Muscle of back (tissue), 13 donors: ENCODE measurements at places on chromosomes 6 and 20.
A peak's percentile ranks its signal among the peaks of the same experiment; 100 is the strongest.

DNA sequence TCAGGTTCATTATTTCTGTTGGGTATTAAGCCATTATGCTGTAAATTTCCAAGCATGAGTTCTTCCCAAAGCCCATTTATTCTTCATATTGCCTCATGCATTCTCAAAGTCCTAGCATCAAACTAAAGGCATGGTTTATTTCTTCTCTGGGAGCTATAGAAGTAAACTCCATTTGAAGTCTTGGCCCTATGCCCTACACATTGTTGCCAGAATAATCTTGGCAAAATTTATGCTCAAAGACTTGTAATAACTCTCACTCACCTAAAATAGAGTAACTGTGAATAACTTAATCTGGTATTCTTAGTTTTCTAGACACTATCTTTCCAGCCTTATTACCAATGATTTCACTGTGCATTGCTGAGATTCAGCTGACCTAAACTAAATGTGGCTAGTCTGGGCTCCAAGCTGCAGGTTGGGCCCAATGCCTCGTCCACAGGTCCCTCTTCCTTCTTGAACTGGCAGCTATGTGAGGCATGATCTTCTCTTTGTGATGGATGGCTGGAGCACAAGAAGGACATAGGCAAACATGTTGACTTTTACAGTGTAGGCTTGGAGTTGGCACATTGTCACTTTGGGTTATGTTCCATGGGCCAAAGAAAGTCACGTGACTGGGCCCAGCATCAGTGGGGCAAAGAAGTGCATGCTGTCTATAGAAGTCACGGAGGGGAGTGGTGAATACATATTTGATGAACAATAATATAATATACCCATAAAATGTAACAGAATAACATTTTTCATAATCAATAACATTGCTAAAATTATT lies 39.1 kb upstream of the ANKEF1 start:
- no peak for DNase-seq

DNA sequence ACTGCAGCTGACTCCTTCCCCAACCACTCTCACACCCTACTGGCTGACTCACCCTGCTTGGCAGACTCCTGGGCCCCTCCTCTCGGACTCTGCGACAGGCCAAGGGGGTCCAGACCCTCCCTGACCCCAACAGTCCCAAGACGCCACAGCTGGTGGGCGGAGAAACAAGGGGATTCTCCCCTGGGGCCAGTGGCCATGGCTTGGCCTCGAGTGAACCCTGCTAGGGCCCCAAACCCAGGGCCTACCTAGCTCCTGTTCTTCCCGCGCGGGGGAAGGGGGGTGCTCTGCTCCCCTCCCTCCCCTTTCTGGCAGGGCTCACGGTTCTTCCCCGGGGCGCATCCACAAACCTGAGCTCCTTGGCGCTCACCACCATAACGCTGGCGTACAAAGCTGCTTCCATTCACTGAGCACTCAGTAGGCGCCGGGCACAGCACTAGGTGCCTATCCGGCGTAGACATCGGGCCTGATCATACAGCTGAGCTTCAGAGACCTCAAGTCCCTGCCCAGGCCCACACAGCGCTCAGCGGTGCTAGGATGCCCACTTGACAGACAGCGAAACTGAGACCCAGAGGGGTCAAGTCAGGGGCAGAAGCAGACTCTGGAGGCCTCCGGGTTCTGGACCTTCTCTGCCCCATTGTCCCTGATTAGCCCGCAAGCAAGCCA lies 597 bp downstream of the ADA start:
- no peak for DNase-seq

DNA sequence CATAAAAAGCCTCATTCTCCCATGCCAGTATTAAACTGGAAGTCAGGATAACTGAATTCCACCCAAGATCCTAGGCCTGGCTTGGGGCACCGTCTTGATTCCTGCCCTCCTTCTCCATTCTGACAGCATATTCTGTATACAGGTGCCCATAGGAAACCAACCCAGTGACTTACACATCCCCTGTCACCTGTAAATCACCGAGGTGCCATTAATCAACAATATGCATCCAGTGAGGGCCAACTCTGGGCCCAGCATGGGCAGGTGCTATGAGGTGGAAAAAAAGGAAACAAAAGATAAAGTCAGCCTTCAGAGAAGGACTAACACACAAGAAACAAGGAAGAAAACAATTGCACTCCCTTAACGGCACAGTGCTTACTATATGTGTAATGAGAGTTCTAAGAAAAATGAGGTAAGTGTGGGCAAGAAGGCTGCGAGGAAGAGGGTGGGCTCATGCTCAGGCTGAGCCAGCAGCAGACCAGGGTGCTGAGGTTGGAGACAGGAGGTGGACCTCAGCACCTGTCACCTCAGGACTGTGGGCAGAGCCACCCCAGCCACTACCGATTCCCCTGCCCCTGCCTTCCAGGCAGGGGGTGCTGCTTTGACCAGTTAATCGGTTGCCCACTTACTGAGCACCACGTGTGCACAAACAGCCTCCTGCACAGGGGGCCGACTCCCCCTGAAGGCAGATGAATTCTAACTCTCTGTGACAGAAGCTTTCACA lies 105.9 kb downstream of the TRERF1 start:
- no peak for DNase-seq

GRCh38 chr6:2766767-2767656 lies 1.8 kb downstream of the WRNIP1 start:
- no peak for DNase-seq

DNA sequence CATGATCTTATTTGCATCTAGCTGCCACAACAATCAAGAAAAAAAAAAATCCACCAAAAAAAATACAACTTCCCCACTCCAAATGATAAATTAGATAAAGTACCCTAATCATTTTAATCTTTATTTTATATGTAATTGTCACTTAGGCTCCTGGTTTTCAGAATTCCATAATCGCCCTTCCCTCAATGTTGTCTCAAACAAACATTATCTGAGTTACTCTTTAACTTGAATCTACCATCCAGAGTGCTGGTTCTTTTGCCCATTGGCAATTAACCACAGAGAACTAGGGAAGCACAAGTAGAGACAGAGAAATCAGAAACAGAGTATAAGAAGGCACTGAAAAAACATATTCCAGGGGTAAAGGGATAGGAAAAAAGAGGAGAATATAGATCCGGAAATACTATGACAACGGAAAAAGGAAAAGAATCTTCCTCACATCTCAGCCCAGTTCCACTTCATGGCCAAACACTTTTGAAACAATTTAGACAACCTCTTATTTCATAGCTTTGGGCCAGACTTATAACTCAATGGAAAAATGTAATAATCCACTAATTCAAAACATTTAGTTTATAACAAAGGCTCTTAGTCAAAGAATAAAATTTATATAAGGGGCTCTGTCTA lies 861 bp upstream of the NHSL1 start:
- no peak for DNase-seq

DNA sequence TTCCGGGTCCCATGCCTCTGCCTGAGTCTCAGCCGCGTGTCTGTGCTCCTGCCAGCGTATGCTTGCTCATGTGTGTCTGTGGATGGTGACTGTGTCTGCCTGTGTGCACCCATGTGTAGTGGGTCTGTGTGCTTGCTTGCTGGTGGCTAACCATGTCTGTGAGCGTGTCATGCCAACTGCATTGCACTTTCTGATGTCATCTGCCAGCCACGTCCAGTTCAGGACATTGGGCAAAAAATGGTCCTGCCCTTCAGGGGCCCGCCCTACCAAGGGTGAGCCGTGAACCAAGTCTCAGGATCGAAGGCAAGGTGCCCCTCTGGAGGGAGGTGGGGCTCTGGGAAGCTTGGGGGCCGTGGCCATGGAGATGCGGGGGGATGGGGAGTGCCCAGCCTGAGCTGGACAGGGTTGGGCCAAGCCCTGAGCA lies 9.4 kb upstream of the ZBTB46 start:
- no peak for DNase-seq

DNA sequence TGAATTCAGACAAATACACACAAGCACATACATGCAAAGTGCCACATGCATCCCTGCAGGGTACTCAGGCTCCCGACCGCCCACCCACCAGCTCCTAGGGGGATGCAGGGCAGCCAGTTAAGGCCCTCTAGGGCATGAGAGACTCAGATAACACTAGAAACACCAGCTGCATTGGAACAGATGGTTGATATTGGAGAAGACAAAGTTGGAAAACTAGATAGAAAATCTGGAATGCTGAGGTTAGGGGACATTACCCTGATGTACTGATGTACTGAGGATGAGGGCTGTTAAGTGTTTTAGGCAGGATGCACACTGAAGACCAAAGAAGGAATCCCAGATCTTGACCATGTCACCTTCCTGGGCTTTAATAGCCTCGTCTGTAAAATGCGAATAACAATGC lies 134.6 kb upstream of the ECI2 start:
- DNase-seq, result no peak

DNA sequence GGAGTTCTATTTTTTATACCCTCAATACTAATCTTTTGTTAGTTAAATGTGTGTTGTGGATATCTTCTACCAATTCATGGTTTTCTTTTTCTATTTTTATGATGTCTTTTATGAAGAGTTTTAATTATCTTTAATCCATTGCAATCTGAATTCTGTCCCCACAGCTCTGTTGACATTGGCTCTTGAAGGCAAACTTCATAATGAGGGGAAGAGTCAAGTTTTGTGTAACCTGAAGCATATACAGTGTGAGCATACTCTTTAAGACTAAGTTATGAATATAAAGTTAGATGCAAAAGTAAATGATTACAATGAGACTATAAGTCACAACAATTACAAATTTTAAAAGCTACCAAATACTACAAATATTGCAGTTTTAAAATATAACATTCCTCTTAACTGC lies 34.2 kb downstream of the RNF217 start:
- DNase-seq, result no peak

DNA sequence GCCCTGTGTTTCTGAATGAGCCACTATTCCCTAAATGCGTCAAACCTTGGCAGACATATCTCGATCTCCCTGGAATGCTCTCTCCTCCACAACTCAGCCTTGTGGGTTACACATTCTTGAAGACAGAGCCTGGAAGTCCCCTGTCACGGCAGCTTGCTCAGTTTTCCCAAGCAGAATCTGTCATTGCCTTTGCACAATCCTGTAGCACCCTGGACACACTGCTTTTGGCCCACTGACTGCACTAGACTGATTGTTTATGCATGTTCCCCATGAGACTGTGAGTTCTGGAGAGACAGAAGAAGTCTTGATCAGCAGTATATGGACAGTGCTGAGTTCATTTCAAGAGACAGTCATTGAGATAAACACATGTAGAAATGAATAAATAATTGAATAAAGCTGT lies 406.7 kb downstream of the CD83 start:
- DNase-seq, result peak; percentile 65

GRCh38 chr6:85866758-85867401 lies 224.2 kb upstream of the SYNCRIP start:
- DNase-seq, result no peak

DNA sequence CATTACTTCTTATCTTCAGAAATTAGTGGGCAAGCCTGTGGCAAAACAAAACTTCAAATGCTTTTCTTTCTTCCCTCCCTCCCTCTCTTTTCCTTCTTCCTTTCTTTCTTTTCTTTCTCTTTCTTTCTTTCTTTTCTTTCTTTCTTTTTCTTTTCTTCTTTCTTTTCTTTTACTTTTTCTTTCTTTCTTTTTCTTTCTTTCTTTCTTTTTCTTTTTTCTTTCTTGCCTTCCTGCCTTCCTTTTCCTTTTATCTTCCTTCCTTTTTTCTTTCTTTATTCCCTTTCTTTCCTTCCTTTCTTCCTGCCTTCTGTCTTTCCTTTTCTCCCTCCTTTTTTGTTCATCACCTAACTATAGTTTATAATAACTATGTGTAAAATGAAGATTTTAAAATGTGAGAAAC lies 295.1 kb downstream of the SMOC2 start:
- no peak for DNase-seq

DNA sequence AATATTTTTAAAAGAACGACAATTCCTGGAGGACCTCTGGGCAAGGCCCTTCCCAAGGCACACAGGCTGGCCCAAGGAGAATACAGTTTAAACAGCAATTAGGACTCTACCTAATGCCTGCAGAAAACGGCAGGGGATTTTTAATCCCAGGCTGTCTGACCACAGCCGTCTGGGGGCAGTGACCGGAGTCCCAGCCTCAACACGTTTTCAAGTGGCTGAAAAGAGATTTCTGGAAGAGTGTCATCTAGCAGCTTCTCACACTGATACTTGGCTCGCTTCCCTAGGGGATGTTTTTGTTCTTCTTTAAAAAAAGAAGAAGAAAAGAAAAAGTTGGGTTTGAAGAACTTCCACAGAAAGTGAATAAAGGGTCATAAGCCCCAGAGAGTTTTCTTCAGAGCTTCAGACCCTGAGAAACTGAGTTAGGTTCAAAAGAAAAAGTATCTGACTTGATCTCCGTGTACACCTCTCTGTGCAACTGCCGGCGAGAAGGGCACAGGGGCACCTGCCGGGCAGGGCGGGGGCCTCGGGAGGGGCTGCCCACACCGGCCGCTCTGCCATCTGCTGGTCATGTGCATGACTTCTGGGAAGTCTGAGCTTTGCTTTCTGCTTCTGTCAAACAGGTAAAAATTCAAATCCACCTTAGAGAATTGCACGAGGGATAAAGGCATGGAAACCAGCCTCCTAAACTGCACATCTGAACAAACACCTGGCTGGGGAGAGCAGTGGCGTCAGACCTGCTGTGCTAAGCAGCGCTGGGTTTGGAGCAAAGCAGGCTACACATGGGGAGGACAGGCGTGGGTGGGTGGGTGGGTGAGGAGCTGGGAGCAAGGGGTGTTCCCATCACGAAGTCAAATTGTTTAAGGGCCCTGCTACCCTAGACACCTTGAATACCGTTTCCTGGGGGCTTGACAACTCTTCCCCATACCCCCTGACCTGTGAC lies 33.0 kb downstream of the RRBP1 start:
- no peak for DNase-seq

DNA sequence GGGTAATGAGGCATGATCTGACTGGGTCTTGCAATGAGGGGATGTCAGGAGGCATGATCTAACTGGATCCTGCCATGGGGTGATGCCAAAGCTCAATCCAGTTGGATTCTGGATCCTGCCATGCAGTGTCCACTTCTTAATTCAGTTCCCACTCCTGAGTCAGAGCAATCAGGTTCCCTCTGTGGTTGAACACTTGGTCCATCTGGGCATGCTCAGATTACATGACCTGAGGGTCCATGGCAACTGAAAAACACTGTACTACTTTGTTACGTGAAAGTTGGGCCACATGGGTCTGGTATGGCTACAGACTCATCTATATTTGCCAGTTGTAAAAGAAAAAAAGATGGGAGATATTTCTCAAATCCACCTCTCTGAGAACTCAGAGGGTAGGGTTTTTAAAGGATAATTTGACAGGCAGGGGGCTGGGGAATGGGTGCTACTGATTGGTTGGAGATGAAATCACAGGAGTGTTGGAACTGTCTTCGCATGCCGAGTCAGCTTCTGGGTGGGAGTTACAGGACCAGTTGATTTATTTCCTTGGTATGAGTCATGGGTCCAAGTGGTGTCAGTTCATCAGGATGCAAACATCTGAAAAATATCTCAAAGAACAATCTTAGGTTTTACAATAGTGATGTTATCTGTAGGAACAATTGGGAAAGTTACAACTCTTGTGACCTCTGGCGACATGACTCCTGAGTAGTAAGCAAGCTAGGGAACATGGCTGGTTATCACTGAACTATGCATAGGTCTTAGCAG lies 21.6 kb downstream of the C6orf163 start:
- peak; percentile 3 for DNase-seq
